ENCODE measurements at places on chromosomes 3 and 15.

DNA sequence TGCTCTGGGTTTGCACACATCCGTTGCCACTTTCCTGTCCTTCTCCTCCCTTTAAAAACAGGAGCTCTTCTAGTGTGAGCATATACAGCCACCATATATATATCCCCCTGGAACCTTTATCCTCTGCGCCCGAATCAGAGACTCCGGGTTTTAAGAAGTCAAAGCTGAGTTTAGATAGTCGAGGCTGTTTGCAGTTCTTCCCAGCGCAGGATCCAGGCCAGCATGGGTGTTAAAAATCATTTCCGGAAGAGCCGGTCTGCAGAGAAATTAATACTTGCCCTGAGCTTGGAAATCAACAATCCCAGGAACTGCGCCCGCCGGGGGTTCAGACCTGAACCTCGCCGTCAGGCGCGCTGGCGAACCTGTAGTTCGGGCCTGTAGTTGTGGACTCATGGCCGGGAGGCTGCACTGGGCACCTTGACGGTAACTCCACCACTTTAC lies 2.3 kb downstream of the SHOX2 start:
- DNase-seq, result no peak

DNA sequence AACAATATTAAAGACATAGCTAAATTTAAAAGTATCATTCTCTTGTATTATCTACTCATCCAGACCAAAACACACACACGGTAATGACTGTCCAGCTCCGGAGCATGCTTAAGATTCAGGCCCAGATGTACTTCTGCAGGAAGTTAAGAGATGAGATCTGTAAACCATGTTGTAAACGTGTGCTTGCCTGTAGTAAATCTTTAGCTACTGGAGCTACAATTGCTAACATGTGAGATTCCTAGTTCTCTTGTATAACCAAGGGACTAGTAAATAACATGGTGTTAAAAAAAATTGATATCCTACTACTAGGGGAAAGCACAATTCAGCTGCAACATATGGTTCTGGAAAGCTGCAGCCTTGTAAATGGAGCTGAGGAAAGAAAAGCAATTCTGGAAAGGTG lies 651.7 kb upstream of the CCDC54 start:
- no peak for DNase-seq

DNA sequence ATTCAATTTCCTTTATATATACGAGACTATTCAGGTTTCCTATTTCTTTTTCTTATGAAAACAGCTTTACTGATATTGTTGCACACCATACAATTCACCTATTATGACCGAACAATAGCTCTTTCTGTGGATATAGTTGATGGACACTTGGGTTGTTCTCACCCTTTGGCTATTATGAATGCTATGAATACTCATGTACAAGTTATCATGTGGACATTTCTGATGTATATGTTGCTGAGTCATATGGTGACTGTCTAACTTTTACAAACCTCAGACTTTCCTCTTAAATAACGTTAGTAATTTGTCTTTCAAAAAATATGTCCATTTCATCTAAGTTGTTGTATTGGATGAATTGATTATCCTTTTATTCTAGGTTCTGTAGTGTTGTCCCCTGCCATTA lies 15.7 kb upstream of the USF3 start:
- no peak for DNase-seq

DNA sequence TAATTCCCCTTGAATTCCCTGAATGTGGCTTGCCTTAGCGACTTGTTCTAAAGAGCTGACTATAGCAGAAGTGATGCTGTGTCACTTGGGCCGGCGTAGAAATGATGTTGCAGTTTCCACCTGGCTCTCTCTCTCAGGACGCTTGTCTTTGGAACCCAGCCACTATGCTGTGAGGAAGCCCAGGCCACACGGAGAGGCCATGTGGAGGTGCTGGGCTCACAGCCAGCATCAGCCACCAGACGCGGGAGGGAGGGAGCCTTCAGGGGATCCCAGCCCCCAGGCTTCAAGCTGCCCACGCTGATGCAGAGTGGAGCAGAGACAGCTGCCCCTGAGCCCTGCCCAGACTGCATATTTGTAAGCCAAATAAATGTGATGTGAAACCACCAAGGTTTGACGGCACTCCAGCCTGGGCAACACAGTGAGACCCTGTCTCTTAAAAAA lies 18.6 kb downstream of the RNU5B-1 start:
- peak; percentile 76 for DNase-seq

DNA sequence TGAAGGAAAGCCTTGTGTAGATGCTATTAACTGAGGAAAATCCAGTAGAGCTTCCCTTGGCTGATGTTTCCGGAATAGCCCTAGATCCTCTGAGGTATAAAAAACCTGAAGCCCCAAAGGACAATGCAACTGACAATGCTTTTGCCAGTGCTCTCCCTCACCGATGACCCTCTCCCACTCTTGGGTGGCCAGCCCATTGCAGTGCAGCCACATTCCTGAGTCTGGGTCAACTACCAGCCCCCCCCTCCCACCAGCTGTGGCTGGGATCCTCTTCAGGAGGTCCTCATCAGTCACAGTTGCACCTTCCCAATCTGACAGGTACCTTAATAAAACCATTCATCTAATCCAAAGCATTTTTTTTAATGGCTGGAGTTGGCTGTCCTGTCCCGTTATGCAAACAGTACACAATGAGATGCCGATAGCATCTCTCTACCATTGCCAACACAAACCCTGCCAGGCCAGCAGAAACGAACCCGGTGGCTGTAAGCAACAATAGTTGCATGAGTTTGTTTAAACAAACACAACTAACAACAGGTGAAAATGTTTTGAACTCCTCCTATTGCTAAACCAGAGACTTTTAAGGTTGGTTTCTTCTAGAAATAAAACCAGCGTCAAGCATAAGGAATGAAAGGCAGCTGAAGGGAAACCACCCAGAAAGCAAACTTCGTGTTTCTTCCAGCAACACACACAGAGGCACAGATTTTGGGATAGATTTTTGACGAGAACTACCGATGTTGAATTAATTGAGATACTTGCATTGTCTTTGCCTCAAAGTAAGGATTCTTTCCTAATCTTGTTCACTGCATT lies 128.3 kb upstream of the ARHGEF3 start:
- no peak for DNase-seq

GRCh38 chr3:169299129-169299528 lies 364.4 kb downstream of the MECOM start:
- DNase-seq, result no peak

DNA sequence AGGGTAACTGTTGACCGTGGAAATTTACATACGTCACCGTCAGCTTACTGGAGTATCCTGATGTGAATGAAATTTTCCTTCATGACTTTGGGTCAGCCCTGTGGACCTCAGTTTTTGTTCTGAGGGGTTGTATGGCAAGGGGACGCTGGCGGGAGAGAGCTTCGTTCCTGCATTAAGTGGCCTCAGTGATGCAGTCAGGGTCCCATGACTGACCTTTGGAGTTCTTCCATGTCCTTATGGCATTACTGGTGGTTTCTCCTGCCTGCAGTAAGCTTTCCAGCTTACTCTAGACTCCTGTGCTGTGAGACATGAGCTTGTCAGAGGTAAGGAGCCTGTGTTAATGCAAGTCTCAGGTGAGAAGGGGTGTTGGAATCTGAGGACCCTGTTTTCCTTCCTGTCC lies 1.8 kb downstream of the CD276 start:
- no peak for DNase-seq

- DNase-seq, result peak; percentile 57
These were observed 13.8 kb downstream of the XYLB start for GRCh38 chr3:38360345-38360744.

DNA sequence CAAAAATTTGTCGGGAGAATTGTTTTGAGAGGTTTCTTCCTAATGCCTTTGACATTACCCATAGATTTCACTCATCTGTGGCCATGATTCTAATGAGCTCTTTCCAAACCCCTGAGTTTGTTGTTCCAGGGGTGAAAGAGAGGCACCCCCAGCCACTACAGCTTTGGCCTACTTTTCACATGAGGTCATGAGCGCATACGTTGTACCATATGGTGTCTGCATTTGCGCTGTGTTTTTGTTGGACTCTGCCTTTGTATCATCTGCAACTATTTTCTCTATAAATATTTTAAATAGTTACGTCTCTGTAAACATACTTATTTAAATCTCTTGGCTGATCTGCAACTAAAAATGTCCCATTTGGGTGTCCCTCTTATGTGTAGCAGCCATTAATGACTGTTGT lies 107.9 kb downstream of the LRTM1 start:
- DNase-seq, result no peak

- no peak for DNase-seq
These were observed 341.0 kb upstream of the RASGRP1 start for GRCh38 chr15:38905632-38906031.

GRCh38 chr3:149438981-149439380 lies 35.5 kb upstream of the TM4SF4 start:
- DNase-seq, result no peak

DNA sequence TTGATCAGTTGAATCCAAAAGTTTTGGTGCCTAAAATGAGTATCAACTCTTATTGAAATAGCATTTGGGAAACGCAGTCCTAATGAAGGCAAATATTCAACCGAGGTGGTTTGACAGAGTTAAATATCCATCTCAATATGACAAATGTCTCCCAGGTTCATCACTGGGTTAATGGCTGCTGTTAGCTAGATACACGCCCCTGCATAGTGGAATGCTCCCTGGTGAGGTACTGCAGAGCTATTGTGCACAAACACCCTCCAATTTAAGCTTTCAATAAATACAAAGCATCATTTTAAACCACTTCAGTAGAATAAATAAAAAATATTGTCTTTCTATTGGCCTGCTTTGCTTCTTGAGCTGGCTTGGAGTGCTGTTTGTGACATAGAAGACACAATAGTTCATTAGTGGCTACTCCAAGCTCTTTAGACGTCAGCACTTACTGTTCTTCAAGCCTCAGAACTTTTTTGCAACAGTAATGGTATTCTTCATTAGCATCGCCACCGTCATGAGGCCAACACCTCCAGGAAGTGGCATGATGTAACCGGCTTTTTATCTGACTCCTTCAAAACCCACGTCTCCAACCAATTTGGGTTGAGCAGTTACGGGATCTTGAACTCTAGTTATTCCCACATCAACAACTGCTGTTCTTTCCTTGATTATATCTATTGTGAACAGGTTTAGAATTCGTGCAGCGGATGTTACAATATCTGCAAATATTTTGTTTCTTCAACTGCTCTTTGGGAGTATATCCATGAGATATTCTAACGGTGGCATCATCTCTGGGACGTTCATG lies 1159.6 kb upstream of the EPHA6 start:
- no peak for DNase-seq

- DNase-seq, result no peak
These were observed 117.2 kb upstream of the PLXNA1 start for GRCh38 chr3:126865736-126866135.

DNA sequence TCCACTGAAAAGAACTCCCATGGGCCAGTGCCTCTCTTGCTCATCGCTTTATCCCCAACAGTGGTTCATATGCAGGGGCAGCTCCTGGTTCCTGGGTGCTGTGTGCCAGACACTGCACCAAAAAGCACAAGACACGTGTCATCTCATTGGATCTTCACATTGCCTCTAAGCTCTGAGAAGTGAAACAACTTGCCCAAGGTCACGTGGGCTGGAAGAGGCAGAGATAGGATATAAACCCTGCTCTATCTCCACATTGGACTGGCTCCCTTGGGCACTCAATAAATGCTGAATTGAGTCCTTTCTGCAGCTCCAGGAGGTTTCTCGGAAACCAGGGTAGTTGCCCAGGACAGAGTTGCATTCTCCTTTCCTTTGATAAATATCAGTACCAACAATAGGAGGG lies 88.1 kb downstream of the SRGAP3 start:
- DNase-seq, result no peak

DNA sequence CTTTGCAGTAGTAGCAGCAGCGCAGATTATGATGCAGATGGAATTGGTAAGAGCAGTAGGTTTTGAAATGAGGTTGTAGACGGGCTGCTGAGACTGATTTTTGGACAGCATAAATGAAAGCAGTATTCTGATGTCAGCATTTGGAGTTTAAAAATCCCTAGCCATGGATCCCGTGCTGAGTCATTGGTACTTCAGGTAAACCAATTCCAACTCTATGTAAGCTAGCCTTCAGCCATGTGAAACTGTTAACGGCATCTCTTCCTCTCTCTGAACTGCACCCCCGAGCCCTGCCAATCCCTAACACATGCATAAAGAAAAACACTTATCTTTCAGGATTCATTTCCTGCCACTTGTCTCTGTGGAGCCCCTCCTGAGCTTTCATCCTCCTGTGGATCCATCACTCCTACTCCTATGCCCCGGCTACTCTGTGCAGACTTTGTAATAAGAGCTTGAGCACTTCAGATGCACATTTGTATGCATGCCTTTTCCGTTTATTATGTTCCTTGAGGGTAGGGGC lies 119.0 kb downstream of the AKAP13 start:
- no peak for DNase-seq
